ENCODE measurements at places on chromosomes 16 and 17.
A peak's percentile ranks its signal among the peaks of the same experiment; 100 is the strongest.

- DNase-seq, result no peak
These were observed 24.9 kb downstream of the LRRC75A start for GRCh38 chr17:16467044-16467443.

DNA sequence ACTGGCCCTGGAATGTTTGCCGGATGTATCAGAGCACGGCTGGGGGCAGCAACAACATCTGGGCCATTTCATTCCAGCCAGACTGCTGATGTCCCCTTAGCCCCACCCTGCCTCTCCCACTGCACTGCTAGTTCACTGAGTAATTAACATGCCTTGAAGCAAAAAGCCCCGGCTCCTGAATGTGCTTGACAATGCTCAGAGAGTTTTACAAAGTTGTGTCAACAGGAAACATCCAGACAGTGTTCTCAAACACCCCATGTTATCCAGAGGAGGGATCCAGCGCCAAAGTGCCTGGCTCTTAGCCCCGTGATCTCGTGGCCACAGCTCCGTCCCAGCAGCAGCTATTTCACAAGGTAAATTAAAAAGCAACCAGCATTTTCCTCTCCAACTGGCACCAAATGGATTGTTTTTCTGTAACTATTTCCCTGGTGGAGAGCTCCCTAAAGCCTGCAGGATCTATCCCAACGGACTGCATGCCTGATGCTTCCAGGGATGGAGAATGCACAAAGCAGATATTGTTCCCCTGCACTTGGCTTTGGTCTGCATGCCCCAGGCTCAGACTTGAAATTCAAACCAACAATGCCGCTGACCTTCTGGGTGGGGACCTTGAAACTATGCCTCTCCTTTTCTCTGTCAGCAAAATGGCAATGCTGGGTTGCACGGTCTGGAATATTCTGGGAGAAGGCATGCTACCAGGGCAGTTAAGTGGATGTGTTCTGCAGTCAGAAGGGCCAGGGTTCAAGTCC lies 115.6 kb upstream of the CDH5 start:
- DNase-seq, result no peak

DNA sequence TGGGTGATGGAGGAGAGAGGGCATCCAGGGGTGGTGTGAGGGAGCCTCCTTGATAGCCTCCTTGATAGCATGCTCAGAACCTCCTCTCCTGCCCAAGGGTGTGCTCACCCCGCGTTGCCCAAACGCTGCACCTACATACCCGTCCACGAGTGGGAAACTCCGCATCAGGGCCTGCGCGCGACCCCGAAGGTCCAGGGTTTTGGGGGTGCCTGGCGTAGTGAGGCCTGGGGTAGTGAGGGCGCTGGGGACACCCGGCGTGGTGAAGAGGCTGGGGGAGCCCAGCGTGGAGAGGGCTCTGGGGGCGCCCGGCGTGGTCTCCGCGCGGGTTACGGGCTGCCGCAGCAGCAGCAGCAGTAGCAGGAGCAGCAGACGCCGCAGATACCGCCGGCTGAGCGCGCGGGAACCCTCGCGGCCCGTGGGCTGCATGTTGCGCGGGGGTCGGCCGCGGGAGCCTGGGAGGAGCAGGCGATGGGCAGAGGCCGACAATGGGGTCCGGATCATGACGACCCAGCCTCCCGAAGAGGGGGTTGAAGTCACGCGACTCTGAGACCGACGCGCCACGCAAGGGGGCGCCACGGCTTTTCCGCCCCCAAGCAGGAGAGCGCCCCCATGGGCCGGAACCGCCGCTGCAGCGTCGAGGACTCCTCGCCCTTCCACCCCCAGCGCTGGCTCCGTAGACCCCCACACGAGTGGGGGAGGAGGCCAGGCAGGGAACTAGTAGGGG lies at the start of gene DPEP3:
DPEP3 (minus strand) TSS at position 545 of the 724 bp plus-strand sequence; CDS start at position 426, 119 bp downstream.
- DNase-seq, result peak; percentile 75

- DNase-seq, result no peak
These were observed 1.3 kb downstream of the GJD3 start for GRCh38 chr17:40363111-40363827.

GRCh38 chr17:3744014-3744413 lies 20.3 kb downstream of the HASPIN start:
- DNase-seq, result no peak

DNA sequence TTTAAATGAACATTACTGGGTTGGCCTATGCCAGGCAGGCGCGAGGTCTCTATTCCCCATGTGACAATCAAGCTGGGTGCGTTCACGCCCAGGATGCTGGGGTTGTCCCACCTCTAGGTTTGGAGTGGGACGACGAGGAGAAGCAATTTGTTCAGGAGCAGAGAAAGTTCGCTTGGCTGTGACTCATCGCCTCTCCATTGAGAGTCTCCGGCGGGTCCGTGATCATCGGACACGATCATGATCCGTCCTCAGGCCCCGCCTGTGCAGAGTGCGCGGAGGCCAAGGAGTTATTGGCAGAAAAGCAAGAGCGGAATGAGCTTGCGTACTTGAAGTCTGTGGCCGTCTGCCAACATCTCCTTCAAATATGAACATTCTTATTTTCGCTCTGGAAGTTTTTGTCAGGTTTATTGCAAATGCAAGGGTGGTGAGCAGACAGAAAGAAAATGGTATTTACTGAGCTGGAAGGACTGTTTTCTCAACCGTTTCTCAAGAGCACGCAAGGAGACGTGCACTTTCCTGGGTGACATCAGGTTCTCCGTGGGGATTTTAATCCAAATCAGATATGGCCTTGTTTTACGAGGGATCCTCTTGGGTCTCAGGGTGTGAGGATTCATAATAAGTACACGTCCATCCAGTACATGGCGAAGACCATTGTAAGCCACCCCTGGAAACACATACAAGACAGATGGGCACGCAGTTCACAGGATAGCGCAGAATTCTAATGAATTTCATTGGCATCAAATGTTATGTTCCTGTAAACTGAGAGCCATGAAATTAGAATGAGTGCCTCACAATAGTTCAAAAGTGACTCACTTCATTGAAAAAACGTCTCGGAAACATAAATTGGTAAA lies 70.1 kb upstream of the CREBBP start:
- DNase-seq, result no peak

GRCh38 chr17:70527364-70527888 lies 358.1 kb downstream of the KCNJ2 start:
- no peak for DNase-seq

DNA sequence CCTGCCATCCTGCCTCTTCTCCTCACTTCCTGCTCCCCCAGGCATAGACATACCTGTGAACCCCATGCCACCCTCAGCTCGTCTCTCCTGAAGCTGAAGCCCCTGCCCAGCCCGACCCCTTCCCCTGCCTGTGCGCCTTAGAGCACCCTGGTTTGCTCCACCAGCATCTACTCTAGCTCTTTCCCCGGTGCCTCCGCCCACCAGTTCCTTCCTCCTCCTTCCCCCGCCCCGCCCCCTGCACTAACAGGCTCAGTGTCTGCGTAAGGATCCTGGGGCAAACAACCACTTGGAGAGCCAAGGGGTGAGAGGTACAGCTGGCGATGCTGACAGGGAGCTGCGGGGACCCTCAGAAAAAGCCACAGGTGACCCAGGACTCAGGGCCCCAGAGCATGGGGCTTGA lies 1.9 kb downstream of the GPR142 start:
- DNase-seq, result peak; percentile 65

GRCh38 chr17:79800325-79801155 lies 3.7 kb upstream of the CBX8 start:
- no peak for DNase-seq

DNA sequence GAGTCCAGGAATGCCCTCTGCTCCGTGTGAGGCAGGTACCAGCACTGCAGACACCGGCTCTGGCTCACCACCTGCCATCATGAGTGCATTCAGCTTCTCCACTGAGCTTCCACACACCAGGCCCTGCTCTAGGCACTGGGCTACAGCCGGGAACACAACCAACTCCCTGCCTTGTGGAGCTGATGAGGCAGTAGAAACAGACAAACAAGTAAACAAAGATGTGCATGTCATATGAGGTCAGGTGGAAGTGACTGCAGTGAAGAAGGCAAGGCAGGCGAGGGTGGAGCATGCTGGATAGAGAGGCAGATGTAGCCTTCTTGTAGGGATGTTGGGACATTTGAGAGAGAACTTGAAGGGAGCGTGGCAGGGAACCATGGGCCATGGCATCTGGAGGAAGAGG lies 5.0 kb downstream of the NLRC5 start:
- no peak for DNase-seq

GRCh38 chr16:57748596-57748995 lies 13.0 kb downstream of the KATNB1 start:
- DNase-seq, result no peak

GRCh38 chr16:64144617-64145016 lies 977.2 kb downstream of the CDH11 start:
- DNase-seq, result no peak

DNA sequence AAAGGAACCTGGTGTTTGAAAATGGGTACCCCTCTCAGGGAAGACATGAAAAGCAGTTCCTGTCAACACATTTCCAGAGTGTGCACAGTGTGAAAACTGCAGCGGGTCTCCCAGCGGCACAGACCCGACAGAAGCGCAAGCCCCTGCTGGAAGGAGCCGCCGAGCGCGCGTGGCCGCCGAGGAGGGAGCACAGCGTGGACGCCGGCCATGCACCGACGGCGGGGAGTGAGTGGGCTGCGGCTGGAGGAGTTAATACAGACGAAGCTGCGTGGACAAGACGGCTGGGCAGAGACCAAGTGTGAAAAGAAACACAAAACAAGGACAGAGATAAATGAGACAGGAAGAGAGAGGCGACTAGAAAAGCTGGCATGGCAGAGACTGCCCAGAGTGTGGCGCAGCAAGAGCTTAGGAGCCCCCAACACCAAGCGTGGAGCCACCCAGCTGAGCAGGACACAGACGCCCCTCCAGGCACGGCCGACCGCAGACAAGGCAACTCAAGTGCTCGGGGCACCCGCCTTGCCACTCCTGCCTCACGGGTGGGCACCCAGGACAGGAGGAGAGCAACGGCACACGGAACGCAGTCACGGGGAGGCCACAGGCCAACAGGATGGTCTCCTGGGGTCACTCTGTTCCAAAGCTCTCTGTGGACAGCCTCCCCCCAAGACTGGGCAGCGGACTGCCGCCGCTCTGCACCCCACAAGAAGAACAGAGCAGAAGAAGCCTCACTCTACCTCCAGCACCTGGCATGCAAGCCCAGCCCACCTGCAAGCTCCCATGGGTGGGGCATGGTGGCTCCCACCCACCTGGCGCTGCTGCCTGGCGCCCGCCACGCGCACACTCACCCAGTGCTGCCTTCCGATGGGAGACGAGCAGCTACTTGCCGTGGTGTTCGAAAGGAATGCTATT lies 16.5 kb downstream of the SLC16A3 start:
- DNase-seq, result no peak

DNA sequence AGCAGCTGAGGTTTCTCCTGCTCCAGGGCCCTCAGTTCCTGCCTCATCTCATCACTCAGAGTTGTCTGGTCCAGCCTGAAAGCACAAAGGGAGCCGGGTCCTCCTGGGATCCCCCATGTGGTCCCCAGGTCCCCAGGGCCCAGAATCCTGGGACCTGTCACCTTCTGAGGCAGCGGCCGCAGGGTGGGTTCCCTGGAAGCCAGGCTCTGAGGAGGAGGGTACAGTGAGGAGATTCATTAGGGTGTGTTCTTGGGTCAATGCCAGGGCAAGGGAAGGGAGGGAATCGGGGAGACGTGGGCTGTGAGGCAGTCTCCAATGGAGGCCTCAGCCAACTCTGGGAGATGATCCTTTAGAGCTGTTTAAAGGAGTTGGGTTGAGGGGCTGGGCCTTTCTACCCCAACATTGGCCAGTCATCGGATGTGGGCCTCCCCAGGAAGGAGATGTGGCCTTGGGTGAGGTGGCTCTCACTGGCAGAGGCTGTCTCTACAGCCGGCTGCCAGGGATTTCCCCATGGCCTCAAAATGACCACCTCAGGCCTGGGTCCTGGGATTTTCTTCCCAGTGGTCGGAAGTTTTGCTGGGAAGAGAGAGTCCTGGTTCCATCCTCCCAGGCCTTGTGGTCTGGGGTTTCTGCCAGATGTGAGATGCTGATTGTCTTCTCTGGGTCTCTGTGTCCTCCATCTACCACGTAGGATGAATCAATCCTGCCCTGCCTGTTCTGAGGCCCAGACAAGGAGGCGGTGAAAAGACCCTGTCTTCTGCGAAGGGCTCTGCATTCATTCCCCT lies 47.3 kb downstream of the NLRP1 start:
- DNase-seq, result no peak

DNA sequence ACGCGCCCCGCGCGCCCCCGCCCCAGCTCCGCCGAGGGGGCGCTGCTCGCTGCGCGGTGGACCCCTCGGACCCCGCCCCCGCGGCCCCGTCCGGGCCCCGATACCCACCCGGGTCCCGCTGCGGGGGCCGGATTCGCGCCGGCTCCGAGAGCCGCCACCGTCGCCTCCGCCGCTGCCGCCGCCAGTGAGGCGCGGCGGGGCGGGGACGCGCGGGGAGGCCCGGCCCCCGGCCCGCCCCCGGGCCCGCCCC lies at the start of gene TBC1D16:
TBC1D16 (minus strand) TSS at position 186 of the 250 bp plus-strand sequence. CDS start 22,325 bp downstream, outside the sequence.
- no peak for DNase-seq

DNA sequence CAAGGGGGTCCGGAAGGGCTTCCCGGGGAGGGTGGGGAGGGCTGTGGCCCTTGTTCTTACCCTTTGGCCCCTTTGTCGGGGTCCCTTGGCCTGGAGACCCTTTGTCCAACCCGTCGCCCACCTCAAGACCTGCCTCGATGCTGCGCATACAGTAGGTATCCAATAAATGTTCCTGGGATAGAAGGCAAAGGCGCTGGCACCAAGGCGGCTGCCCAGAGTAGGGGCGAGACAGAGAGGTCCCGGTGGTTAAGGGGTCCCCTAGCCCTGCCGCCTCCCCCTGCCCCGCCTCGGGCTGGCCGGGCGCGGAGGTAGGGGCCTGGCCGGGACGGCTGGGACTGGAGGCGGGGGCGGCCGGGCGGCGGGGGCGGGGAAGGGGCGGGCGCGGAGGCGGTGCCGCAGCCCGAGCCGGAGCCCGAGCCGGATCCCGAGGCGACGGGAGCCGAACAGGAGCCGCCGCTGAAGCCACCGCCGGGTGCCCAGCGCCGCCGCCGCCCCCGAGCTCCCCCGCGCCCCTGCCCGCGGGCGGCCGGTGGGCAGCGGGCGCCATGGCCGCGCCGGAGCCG lies at the start of gene NHERF2:
NHERF2 (plus strand) TSS at position 442 of the 563 bp plus-strand sequence; CDS start at position 546, 104 bp downstream.
- DNase-seq, result peak; percentile 84

GRCh38 chr16:46803373-46803772 lies 27.6 kb downstream of the C16orf87 start:
- no peak for DNase-seq

DNA sequence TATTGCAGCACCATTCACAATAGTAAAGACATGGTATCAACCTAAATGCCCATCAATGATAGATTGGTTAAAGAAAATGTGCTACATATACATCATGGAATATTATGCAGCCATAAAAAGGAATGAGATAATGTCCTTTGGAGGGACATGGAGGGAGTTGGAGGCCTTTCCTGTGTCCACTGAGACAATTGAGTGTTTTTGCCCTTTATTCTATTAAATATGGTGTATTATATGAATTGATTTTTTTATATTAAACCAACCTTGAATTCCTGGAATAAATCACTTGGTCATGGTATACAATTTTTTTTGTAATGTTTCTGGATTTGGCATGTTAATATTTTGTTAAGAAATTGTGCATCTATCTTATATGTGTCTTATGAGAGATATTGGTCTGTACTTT lies 9.0 kb upstream of the CCR7 start:
- DNase-seq, result no peak

GRCh38 chr17:73510981-73511718 lies 133.1 kb downstream of the SDK2 start:
- DNase-seq, result no peak

All from iPS-NIHi11 (cell line).